ENCODE measurements at places on chromosomes 16 and 17.

DNA sequence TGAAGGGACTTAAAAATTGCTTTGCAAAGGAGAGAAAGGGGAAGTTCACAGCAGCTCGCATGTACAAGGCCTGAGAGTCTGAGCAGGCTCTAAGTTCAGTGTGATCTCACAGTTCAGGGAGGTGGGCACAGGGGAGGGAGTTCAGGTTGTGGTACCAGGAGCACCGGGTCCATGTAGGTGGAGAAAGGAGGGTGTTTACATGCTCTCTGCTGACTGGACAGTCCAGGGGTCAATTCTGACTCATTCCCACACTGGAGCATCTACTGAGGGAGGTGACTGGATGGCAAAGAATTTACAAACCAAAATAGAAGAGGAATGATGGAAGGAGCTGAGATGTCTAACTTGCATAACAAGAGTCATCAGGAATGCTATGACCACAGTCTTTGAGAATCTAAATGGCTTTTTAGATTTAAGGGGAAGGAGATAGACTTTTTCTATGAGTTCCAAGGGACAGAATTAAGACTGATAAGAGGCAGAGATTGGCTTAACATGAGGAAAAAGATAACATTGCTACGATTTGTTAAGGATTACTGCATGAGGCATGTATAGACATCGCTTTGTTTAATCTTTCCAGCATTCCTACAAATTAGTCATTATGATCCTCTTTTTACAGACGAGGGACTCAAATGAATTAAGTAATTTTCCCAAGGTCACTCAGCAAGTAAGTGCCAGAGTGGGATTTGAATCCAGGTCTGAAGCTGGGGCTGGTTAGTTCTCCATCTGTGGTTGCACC is 29.9 kb downstream of the MIS12 start:
- DNase-seq: no peak

GRCh38 chr17:17189559-17189958 is 16.6 kb downstream of the PLD6 start:
- DNase-seq: no peak

DNA sequence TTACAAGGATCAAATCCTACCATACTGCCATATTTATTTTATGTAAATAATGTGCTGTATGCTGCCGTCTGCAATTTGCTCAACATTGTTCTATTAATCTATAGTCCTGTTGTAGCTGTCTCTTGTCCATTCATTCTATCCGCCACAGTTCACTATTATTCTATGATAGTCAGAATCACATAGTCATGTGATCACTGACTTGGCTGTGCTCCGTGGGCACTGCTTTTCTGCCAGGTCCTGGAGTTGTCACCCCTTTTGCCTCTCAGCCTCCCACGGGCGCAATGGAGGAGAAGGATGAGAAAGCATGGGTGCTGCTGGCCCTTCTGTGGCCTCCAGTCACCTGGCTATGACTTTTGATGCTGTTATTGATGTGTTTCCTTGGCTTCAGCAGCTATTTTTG is 37.3 kb upstream of the ANKFY1 start:
- no peak for DNase-seq

DNA sequence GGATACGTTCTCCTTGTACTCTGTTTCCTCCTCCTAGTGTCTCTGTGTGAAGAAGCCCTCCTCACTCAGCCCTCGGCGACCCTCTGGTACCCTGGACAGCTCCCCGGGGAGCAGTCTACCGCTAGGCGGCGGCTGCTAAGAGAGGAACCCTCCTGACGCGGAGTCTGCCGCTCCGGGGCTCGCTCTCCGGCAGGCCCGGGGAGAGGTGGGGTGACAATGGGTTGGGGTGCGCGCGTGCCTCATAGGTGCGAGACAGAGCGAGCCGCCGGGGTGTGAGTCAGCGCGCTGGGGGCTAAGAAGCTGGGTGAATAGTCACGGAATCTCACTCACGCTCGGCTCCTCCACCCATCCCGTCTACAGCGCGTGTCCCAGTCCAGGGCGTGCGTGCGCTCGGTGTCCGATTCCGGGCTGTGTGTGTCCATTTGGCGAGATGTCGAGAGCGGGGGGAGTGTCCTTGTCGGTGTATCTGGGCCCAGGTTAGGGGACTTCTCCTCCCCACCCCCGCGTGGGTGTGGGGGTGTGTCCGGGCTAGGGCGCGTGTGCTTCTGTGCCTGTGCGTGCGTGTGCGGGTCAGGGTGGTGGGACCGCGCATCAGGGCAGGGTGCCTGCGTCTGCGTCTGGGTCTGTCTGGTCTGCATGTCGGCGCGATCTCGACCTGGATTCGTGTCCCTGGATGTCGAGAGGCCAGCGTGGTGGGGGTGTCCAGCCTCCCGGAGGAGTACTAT is 577 bp upstream of the HS3ST2 start:
- no peak for DNase-seq

- DNase-seq: no peak
Observed at GRCh38 chr16:89330177-89330856, 112.8 kb downstream of the ZNF778 start.

- DNase-seq: no peak
Observed at GRCh38 chr17:17711641-17712162, 30.4 kb downstream of the RAI1 start.

GRCh38 chr16:84086341-84086740 is 30.4 kb downstream of the MBTPS1 start:
- no peak for DNase-seq

GRCh38 chr17:16491703-16492612 is at the start of gene LRRC75A:
Gene LRRC75A, minus strand, starts transcription at chr17:16492193. Its CDS starts 203 bp downstream, at chr17:16491990.
- DNase-seq: no peak

DNA sequence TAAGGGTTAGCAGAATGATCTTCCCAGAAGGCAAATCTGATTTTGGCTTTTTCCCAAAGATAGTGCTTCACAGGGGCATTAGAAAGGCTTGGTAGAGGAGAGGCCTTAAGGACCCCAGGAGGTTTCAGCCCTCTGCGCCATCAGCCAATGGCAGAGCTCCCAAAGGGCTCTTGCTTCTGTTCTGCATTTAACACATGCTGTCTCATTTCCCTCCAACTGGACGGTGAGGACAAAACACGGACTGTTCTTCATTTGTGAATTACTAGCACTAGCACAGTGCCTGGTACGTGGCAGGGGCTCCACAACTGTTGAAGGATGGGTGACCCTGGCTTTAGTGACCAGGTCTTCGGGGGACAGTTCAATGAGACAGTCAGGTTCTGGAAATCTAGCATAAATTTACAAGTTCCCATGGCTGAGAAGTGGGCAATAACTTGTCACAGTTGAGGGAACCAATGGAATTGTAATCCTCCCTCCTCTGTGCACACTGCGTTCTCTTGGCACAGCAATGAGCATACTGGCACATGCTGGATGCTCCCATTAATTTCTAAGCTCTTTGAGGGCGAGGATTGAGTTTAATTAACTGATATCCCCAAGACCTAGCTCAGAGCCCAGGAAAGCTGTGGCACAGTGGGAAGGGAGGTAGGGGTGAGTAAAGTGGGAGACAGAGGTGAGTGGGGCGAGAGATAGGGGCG is 45.4 kb downstream of the COG7 start:
- DNase-seq: no peak
